ENCODE measurements at places on chromosomes 5 and 9.
A peak's percentile ranks its signal among the peaks of the same experiment; 100 is the strongest.

GRCh38 chr9:109005678-109006077, 7.6 kb downstream of the CTNNAL1 start:
- no peak for DNase-seq

GRCh38 chr5:180161420-180162303, 47.3 kb downstream of the RASGEF1C start:
- DNase-seq = peak; percentile 4

- DNase-seq = no peak
Measured at GRCh38 chr5:155729684-155730059, 597.3 kb upstream of the SGCD start.

DNA sequence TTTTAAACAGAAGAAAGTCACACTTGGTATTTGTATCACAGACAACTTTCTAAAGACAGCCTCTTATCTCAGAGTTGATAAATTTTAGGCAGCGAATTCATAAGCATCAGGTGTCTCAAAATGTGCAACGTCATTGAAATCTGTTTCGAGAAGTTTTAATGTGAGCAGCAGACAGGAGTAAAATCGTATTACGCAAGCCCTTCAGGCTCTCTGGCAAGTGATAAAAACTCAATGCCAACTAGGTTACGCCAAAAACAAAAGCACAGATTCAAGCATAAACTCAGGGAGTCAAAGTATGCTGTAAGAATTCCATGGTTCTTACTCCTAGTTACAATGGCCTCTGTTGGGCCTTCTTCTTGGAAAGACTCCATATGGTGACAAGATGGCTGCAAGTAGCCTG, 244.7 kb downstream of the SEMA5A start:
- DNase-seq = no peak

DNA sequence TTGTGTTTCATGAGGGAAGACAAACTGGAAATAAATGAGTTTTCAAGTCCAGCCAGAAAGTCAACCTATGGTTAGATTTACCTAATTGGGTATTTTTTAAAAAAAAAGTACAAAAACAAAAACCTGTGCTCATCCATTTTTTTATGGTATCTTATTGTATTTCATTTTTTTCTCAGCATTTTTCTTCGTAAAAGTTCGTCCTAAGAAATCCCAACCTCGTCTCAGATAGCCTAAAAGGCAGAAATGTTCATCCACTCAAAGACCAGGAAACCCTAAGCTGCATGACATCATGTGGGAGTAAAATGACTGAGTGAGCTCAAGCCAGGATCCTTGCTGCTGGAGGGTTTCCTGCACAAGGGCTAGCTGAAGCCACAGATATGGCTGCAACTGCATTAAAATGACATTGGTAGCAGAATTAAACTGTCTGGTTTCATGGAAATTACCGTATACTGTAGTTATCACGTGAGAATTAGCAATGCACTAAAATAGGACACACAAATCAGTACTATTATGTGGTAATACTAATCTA, 70.4 kb downstream of the NFIB start:
- no peak for DNase-seq

DNA sequence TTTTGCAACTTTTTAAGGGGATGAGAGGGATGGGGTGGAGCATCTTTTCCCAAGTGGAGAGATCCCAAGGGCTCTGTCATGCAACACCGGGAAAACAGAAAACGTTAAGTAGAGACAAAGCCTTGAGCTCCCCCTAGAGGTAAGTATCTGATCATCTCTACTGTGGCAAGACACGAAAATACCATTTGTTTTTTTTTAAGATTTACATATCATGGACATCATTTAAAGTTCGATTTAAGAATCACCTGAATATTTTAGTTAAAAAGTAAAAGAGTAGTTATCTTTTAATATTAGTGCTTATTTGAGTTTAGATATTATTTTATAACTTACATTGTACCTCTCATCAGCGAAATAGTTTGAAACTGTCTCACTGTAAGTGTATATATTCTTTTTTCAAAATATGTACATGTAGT, 200.4 kb downstream of the LRRC70 start:
- DNase-seq = peak; percentile 69

DNA sequence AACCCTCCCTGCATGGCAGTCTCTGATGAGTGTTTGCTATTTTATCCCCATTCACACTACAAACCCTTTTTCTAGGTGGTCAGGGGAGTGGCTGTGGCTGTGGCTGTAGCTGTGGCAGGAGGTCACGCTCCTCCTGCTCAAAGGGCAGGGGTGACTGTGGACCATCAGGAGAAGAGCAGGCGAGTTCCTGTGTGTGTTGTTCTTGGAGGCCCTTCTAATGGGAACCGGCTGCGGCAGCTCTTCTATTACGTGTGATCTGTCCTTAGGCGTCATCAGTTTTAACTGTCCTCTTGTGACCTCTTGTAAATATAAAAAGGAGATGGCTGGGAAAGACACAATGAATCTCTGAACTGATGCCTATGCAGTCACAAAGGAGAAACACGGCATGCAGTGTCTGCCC, 65.1 kb downstream of the ANKH start:
- no peak for DNase-seq

- no peak for DNase-seq
Measured at GRCh38 chr5:41012318-41012717, 58.8 kb downstream of the MROH2B start.

- no peak for DNase-seq
Measured at GRCh38 chr9:78238046-78239038, 2.5 kb downstream of the CEP78 start.

DNA sequence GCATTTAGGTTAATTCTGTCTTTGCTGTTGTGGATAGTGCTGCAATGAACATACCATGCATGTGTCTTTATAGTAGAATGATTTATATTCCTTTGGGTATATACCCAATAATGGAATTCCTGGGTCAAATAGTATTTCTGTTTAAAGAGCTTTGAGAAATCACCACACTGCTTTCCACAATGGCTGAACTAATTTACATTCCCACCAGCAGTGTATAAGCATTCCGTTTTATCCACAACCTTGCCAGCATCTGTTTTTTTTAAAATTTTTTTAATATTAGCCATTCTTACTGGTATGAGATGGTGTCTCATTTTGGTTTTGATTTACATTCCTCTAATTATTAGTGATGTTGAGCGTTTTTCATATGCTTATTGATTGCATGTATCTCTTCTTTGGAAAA, 15.5 kb upstream of the TARS1 start:
- DNase-seq = no peak

DNA sequence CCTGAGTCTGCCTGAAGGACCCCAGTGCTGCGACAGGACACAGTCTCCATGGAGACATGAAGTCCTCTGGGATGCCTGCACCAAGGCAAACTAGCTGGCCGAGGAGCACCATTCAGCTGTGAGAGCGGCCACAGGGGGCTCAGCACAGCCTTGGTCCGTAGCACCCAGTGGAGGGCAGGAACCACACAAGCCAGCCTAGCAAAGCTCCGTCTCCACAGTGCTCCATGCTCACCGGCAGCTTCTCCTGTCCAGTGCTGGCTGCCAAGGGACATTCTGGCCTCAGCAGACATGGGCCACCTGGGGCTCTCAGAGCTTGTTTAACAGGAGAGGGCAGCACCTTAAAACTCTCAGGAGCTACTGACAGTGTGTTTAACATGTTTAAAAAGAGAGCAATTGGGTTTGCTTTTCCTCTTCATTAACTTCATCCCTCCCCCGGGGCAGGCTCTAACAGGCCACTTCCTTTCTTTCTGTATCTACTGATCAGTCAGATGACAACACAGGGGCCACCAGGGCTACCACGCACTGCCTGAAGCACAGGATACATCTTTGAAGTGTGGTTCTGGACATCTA, 57.0 kb downstream of the SECISBP2 start:
- DNase-seq = no peak

DNA sequence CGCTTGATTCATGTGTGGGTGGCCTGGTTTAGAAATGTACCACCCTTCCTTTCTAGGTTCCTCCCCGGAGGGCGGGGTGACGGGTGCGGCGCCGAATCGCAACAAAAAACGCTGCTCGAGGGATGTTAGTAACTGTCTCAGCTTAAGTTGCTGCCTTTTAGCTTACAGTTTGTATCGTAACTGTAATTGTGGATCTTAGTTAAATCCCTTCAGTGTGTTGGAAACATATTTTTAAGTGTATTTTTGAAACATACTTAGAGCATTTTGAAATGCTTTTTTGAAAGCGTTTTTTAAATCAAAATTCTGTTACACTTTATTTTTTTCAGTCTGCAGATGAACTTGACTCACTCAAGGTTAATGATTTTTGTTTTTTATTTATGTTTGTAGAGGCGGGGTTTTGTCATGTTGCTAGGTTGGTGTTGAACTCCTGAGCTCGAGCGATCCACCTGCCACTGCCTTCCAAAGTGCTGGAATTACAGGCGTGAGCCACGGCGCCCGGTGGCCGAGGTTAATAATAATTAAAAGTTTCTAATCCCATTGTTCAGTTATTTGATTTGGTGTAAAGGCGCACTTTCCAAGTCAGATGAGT, 997 bp upstream of the CHD1 start:
- no peak for DNase-seq

DNA sequence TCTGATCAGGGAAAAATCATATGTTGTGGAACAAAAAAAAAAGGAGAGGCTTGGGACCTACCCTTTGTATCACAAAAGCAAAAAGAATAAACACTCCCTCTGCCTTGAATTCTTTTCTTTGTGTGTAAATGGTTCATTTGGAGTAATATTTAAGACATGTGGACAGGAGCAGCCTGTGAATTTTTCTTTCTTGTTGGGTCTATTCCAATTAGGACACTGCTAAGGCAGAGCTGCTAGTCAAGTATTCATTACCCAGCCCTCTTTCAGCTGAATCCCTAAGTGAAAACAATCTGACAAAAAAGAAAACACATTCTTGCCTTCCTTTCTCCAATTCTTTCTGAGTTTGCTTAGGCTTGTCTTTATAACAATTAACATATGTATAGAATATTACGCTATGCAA, 330.0 kb downstream of the EBF1 start:
- no peak for DNase-seq

- no peak for DNase-seq
Measured at GRCh38 chr9:20552874-20553557, 69.3 kb downstream of the MLLT3 start.

DNA sequence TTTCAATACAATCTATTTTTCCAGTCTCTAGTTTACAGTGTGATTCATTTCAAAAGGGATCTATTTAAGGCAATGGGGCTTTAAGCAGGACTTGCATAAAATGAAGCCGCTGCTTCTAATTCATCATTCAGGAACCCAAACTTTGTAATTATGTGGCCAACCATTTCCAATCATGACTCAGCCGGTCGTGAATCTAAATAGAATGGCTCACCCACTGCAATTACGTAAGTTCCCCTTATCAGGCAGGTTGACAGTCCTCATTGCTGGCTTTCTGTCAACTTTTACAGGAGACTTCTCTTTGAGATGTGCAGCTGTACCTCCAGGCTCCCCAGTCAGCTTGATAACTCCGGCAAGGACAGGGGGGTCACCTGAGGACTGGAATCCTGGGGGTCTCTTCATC, 152.8 kb upstream of the DAP start:
- DNase-seq = no peak

GRCh38 chr5:31194468-31194813, 955 bp downstream of the CDH6 start:
- no peak for DNase-seq

GRCh38 chr5:102815540-102816332, 60.6 kb downstream of the PAM start:
- DNase-seq = no peak

Measured in NCI-H1694 treated with DMSO at 0.1 percent for 48 hours (cell line).